ENCODE measurements at places on chromosomes 4 and X.

- no peak for DNase-seq
Measured at GRCh38 chr4:161585011-161585410, 578.8 kb downstream of the FSTL5 start.

DNA sequence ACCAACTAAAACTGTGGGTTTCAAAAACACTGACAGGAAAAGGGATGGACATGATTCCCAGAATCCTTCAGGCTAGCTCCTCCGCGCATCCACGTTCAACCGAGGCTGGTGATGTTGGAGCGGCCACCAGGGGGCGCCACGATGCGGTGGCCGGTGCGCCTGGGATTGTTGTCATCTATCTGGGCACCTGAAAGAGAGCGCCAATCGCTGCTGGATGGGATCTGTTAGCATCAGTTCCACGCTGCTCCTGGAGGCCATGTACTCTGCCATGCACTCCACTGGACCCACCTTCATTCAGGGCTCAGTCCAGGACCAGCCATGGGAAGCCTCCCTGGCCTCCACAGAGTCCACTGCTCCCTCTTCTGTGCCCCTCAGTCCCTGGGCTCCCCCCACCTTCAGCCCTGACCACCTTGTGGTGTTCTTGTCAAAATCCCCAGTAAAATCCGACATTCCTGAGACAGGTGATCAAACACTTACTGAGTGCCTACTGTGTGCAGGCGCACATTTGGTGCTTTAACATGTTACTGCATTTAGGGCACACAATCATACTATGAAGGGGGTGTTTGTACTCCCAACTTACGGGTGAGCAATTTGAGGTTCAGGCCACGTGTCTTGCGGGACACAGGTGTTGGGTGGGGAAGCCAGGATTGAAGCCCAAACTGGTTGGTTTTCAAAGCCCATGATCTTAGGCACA, 71.1 kb downstream of the CRMP1 start:
- DNase-seq: no peak

- no peak for DNase-seq
Measured at GRCh38 chr4:186781032-186781917, 57.6 kb upstream of the FAT1 start.

DNA sequence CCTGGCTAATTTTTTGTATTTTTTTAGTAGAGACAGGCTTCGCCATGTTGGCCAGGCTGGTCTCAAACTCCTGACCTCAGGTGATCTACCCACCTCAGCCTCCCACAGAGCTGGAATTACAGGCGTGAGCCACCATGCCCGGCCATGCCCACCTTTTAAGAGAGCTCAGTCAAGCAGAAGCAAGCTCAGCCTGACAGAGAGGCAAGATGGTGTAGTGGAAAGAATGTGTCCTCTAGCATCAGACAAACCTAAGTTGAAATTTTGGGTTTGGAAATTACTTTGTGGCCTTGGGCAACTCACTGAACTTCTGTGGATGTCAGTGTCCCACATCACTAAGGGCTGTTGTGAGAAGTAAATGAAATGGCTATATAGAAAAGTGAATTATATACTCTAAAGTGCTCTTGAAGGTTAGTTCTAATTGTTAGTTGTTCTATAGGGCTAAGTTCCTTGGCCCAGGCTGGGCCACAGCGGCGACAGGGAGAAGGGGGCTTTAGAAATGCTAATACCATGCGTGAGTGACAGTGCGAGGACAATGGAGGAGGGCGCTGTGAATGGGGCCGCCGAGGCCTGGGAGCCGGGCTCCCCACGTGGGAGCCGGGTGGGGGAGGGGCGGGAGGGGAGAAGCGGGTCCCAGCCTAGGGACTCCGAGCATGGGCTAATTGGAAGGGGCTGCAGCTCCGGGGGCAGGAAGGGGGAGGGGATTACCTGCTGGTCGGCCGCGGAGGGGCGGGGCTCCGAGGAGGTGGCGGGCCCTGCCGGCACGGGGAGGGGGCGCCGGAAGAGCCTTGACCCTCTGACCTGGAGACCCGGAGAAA, 15.6 kb downstream of the PJA1 start:
- no peak for DNase-seq

DNA sequence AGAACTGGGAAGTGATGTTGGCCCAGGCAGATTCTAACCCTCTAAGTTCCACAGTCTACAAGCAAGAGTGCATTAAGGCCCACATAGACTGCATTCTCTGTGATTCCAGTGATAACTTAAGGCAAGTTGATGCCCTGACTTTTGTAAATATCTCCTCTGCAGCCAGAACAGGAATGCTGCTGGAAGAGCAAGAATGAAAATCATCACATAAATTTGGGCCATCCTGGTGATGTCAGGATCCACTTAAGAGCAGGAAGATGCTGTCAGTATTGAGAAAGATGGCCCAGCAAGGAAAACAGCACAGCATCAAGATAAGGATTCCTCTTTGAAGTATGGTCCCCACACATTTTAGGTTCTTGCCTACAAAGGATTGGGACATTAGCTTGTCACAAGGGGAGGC, 52.4 kb downstream of the TMPRSS11F start:
- DNase-seq: no peak

DNA sequence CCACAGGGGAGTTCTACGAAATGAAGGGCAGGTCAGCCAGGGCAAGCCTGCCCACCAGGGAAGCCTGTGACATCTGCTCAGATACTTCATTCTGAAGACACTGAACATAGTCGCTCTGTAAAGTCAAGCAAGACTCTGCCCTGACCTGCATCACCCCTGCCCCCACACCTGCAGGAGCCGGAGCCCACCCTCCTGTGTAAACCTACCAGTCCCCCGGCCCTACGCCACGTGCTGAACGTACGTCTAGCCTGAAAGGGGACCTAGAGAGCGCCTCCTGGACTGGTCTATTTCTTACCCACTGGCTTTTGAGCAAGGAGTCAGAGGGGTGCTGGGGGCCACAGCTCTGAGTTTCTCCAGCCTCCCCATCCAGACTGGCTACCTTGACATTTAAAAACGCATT, 11.6 kb downstream of the CCNQ start:
- no peak for DNase-seq

DNA sequence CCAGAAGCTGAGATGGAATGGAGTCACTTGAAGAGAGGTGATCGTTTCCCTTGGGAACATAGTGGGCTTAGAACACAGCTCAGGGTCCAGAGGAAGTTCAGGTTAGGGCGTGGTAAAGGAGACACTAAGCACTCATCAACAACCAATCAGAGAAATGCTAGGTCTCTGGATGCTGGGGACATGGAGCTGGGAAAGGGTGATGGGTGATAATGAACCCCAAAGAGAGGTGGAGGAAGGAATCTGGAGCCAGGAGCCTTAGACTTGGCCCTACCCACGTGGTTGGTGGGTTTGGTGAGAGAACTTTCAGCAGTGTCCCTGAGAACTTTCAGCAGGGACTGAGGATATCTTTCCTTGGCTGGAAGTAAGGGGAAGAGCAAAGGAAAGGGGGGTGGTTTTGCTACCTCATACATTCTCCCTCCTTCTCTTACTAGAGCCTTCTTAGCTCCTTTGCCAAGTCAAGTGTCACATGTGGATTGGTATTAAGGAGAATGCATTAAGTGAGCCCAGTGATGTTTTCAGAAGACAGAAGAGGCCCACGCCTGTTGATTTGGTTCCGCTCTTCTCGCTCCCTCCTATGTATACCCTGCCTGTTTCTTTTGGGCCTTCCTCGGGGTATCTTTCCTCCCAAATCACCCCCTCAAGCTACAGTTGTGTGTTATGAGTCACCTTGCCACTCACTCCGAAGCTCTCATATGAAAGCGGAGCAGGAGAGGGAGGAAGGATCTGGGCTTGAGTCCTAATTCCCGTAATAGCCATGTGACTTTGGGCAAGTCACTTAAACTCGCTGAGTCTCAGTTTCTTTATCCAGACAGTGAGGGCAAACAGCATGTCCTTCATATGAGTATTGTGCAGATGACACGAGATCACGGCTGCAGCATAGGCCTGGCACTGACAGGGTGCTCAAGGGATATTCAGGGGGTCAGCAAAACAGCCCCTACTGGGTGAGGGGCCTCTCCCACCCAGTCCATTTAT, 63.1 kb downstream of the TSC22D3 start:
- peak; percentile 40 for DNase-seq

- no peak for DNase-seq
Measured at GRCh38 chr4:97525236-97525635, 618.0 kb downstream of the STPG2 start.

GRCh38 chrX:15686818-15687685, 22.4 kb upstream of the CLTRN start:
- DNase-seq: peak; percentile 37

GRCh38 chr4:7154351-7154981, 37.9 kb upstream of the SORCS2 start:
- DNase-seq: no peak

DNA sequence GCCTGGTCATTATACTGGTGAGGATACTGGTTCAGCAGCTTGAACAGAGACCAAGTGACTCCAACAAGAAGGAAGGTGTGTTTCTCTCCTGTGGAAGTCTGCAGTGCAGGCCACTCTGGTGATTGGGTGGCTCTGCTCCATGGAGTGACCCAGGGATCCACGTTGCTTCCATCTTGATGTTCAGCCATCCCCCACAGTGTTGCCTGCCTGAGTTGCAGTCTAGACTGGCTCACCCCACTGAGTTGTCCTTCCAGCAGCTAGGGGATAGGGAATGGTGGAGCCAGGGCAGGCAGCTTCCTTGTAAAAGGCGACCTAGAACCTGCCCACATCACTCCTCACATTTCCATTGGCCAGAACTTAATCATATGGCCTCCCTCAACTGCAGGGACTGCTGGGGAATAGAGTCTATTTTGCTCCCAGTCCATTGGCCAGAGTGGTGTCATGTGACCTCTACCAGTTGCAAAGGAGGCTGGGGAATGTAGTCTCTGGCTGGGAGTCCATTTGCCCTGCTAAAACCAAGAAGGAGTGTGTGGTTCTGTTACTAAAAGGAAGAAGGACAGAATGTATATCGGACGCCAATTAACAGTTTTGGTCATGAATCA, 8.0 kb downstream of the MAN2B2 start:
- no peak for DNase-seq

DNA sequence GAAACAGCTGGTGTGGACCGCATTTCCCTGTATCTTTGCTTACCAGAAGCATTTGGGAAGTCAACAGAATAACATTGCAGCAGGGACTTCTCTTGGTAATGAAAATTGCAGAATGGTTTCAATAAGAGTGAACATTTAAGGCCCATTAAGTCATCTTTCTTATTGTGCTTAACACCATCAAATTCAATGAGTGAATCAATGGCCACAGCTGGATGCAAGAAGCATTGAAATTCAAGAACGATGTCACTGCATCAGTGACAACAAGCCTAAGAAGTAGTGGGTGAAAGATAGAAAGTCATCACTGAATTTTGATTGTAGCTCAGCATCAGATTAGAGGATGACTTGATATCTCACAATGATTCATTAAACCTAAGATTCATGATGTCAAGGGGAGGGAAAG, 93.9 kb upstream of the GPM6A start:
- no peak for DNase-seq

DNA sequence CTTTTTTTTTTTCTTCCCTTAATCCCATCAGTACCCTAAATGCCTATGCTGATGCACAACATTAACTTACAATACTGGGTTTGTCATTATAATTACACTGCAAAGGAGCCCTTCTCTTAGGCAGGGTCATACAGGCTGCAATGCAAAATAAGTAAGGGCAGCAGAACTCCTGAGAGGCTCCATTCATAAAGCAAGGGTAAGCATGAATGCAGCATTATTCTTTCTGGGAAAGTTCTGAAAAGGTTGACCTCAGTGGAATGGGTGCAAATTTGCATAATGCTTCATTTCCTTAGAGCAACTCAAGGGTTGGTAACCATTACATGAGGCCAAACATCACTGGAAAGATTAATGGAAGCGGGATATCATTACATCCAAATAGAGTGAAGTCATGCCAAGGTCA, 789.2 kb downstream of the KLHL13 start:
- DNase-seq: no peak

- DNase-seq: no peak
Measured at GRCh38 chr4:48575964-48576363, 85.9 kb downstream of the ZAR1 start.

GRCh38 chrX:37846558-37846933, 825 bp downstream of the DYNLT3 start:
- no peak for DNase-seq

DNA sequence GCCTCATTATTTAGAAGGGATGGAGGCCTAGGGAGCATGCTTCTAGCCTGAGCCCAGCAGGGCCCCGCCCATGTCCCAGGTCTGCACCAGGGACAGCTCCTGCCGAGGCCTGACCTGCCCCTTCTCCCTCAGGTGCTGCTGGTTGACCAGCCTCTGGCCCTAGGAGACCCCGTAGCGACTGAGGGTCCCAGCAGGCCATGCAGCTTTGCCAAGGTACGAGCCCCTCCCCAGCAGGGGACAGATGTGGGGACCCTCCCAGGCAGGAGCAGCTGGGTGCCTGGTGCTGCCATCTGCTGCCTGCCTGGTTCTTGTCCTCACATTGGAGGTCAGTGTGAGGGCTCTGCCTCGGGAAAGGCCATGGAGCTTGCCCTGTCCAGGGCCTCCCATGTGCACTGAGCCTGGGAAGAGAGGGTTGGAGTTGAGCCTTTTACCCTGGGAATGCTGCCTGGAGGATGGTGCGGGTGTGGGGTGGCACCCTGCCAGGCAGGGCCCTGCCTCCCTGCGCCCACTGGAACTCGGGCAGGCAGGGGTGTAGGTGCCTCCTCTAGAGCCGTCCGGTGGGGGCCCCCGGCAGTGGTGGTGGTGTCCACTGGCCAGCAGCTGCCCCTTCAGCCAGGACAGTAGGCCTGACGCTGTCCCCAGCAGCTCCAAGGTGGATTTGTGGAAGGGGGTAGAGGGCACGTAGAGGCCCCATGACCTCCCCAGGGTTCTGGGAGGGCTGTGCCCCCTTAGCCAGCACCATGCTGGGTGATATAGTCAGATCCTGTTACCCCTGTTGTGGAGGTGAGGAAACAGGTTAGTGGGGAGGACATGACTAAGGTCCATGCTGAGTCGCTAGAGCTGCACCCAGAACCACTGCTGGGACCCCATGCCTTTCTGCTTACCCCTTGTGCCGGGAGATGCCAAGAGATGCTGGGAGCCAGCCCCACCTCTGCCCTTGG, 2.2 kb upstream of the MSANTD1 start:
- no peak for DNase-seq

DNA sequence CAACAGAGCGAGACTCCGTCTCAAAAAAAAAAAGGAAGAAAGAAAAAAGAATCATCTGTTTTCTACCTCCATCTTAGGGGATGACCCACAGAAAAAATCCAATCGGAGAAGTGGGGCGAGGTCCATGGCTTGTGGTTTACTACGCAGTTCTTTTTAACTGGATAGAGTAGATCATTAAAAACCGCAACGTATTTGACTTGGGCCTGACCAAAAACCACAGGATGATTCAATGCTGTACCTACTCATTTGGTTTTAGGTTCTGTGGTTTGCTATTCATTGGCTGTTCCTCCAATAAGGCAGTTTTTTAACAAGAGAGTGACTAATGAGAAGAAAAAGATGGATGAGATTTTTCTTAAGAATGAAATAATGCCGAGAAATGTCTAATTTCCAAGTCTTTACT, 83.7 kb downstream of the FREM3 start:
- DNase-seq: no peak

- no peak for DNase-seq
Measured at GRCh38 chr4:122119739-122120138, 32.4 kb upstream of the BLTP1 start.

- peak; percentile 27 for DNase-seq
Measured at GRCh38 chrX:119729408-119730201, 28.8 kb upstream of the SOWAHD start.

GRCh38 chrX:104565791-104566680, at the start of gene IL1RAPL2:
Gene IL1RAPL2 (plus strand): TSS chrX:104566199.
- DNase-seq: no peak

- no peak for DNase-seq
Measured at GRCh38 chr4:61828960-61829359, 628.8 kb downstream of the ADGRL3 start.

- DNase-seq: no peak
Measured at GRCh38 chrX:10769696-10770619, 149.6 kb upstream of the MID1 start.
